ENCODE measurements at places on chromosomes 12 and 14. TPM values are rescaled to one million over a fixed set of nuclear protein-coding genes. Genes with fewer than 3 reads are reported as not detected.
A peak's percentile ranks its signal among the peaks of the same experiment; 100 is the strongest.

DNA sequence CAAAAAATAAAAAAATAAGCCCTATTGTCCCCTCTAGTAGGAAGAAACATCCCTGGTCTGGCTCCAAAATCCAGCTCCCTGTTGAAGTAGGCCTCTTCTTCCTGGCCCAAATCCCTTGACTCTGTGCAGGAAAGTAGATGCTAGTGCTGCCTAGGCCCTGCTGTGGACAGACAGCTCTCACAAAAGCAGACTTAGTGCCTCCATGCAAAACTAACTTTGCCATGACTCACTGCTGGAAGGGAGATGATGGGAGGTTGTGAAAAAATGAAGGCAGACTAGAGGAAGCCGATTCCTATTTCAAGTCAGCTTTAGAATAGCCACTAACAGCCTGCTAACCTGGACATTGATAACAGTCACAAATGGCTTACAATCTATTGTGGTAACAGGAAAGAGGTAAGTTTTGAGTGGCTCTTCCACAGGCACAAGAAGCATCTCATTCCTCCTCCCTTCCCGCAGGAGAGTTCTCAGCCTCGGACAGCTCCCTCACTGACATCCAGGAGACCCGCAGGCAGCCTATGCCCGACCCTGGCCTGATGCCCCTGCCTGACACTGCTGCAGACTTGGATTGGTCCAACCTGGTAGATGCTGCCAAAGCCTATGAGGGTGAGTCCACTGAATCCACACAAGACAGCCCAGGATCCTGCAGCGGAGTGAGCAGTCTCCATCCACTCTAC lies 198.9 kb upstream of the RGS6 start:
- no peaks in the 10 kb centered on the region for H3K27me3 ChIP-seq
- H3K36me3 ChIP-seq: no peaks in the 10 kb centered on the region
- DNase-seq: no peak
- peaks cover 2% of the 10 kb centered on the region for H3K4me1 ChIP-seq

GRCh38 chr12:57325395-57325794 lies 74.4 kb upstream of the STAC3 start:
- no peaks in the 10 kb centered on the region for H3K4me1 ChIP-seq
- H3K27me3 ChIP-seq: no peaks in the 10 kb centered on the region
- no peak overlapping the region for H3K27ac ChIP-seq
- no peak overlapping the region for H3K4me3 ChIP-seq

- no peak overlapping the region for H3K27ac ChIP-seq
- H3K27me3 ChIP-seq: no peaks in the 10 kb centered on the region
- H3K4me1 ChIP-seq: peaks cover 12% of the 10 kb centered on the region
- no peak overlapping the region for H3K4me3 ChIP-seq
- no peaks in the 10 kb centered on the region for H3K36me3 ChIP-seq
Observed at GRCh38 chr14:58815161-58815701, 177.5 kb downstream of the DACT1 start.

DNA sequence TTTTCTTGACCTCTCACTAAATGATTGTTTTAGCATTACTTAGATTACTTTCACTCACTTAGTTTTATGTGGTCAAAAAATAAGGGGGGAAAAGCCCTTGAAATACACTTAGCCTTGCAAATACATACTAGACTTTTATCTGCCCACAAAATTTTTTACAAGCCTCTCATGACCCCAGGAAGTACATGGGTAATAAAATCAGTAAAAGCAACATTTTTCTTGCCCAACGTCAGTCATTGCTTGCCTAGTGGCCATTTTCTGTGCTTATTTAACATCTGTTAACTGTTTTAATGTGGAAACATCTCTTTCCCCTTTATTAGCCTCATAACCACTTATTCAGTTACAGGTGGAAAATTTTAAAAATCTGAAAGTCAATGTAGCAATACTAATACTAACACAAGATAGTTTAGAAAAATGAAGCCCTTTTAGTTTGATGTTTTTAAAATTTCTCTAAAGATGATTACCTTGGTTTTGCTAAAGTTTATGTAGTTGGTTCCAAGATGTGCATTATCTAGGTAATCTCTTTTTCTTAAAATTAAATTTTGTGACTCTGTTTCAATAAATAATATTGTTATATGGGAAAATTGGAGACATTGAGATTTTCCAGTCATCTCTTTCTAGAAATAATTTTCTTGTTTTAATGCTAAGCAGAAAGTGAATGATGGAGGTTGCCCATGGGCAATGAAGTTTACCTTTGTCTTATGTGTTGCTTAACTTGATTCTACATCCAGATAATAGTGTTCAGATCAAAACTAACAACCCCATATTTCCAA lies 175.5 kb downstream of the TMTC2 start:
- H3K27ac ChIP-seq: no peak overlapping the region
- H3K36me3 ChIP-seq: no peaks in the 10 kb centered on the region
- no peaks in the 10 kb centered on the region for H3K27me3 ChIP-seq
- no peaks in the 10 kb centered on the region for H3K4me1 ChIP-seq
- no peak overlapping the region for H3K4me3 ChIP-seq

GRCh38 chr12:46357438-46358324 lies 14.9 kb downstream of the SLC38A2 start:
- DNase-seq: no peak
- peaks cover 14% of the 10 kb centered on the region for H3K36me3 ChIP-seq
- H3K27ac ChIP-seq: peak overlapping the region; percentile 31
- no peaks in the 10 kb centered on the region for H3K27me3 ChIP-seq
- H3K4me3 ChIP-seq: no peak overlapping the region

Gene TOMM20L
- not detected for total RNA-seq

GRCh38 chr12:13099844-13100604 lies 3.4 kb downstream of the GSG1 start:
- no peaks in the 10 kb centered on the region for H3K27me3 ChIP-seq
- peaks cover 50% of the 10 kb centered on the region for H3K4me1 ChIP-seq
- H3K4me3 ChIP-seq: no peak overlapping the region
- peak overlapping the region; percentile 99 for H3K27ac ChIP-seq

GRCh38 chr12:31368666-31369361 lies 42.9 kb upstream of the SINHCAF start:
- DNase-seq: peak; percentile 30
- no peaks in the 10 kb centered on the region for H3K36me3 ChIP-seq
- H3K27me3 ChIP-seq: no peaks in the 10 kb centered on the region
- peaks cover 21% of the 10 kb centered on the region for H3K4me1 ChIP-seq
- peak overlapping the region; percentile 97 for H3K27ac ChIP-seq

GRCh38 chr12:45944771-45945170 lies 45.6 kb downstream of the SCAF11 start:
- H3K27me3 ChIP-seq: no peaks in the 10 kb centered on the region
- no peak for DNase-seq
- H3K4me3 ChIP-seq: no peak overlapping the region
- no peaks in the 10 kb centered on the region for H3K36me3 ChIP-seq
- H3K4me1 ChIP-seq: no peaks in the 10 kb centered on the region

Gene OR9K2
- total RNA-seq: not detected

DNA sequence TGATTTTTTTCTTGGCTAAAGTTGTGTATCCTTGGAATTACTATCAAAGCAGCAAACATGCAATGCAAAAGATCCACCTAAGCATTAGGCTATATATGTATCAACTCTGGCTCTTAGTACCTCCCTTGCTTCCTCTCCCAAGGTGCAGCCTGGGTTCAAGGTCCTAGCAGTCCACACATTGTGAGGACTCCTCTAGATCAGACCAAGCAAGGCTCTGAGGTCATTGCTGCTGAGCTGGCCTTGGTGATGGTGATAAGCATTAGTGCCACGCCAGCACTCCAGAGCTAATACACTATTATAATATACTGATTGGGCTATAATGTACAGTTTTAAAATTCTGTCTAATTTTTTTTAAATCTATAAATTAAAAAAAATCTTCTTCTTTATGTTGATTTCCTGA lies 196.9 kb upstream of the BTG1 start:
- H3K27me3 ChIP-seq: no peaks in the 10 kb centered on the region
- no peak overlapping the region for H3K27ac ChIP-seq
- no peaks in the 10 kb centered on the region for H3K36me3 ChIP-seq
- no peak for DNase-seq
- no peaks in the 10 kb centered on the region for H3K4me1 ChIP-seq

Gene GLIPR1L1
- total RNA-seq: not detected

- no peak overlapping the region for H3K4me3 ChIP-seq
- no peaks in the 10 kb centered on the region for H3K4me1 ChIP-seq
- H3K27me3 ChIP-seq: no peaks in the 10 kb centered on the region
Observed at GRCh38 chr14:98175881-98176280, 1096.1 kb downstream of the BCL11B start.

Gene C12orf60
- total RNA-seq: 2.3 TPM

DNA sequence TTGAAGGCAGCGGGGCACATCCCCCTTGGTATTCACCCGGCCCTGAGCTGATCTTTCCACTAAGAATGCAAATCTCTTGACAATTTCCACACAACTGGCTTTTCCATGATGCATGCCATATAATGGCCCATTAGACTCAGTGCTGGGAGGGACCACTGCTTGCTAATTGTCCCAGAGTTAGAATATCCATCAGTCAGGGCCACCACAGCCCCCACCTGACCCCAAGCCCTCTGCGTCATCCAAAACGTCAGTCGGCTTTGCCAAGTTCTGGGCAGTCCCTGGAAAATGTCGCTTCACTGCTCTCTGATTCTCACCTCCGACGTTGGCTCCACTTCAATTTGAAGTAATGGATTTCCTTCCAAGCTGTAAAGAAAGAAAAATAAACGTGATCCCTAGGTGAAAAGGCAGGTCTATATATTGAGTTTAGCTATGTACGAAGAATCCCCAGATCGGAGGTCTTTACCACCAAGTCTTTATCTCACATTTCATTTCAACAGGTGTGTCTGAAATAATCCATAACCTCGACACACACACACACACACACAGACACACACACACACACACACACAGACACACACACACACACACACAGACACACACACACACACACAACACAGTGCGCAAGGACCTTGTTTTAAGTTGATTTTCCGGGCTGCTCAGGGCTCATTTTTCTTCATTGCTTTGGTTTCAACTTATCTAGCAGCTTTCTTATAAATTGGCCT lies 165.5 kb upstream of the NOS1 start:
- H3K36me3 ChIP-seq: no peaks in the 10 kb centered on the region
- DNase-seq: no peak
- no peak overlapping the region for H3K4me3 ChIP-seq
- H3K4me1 ChIP-seq: no peaks in the 10 kb centered on the region
- H3K27me3 ChIP-seq: no peaks in the 10 kb centered on the region

DNA sequence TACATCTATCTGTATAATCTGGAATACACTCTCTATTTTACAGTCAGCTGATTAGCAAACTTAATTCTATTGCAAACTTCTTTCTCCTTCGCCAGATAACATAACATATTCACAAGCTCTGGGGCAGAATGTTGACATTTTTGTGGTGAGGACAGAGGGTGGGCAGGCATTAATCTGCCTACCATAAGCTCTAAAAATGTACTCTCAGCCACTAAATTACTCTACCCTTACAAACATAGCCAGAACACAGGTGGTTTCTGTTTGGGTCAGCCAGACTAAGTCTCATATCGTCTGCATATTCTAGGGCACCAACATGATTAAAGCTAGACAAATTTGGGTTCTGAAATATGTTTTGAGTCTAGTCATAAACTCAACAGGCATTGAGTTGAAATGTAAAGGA lies 90.1 kb downstream of the SLC6A15 start:
- no peak for DNase-seq
- no peaks in the 10 kb centered on the region for H3K27me3 ChIP-seq
- no peak overlapping the region for H3K27ac ChIP-seq
- no peak overlapping the region for H3K4me3 ChIP-seq
- no peaks in the 10 kb centered on the region for H3K4me1 ChIP-seq

Gene GCN1
- total RNA-seq: 197 TPM

Gene AMN1
- total RNA-seq: 14.0 TPM
